ENCODE measurements at places on chromosomes 4 and X.

- DNase-seq: no peak
Measured at GRCh38 chr4:125681240-125681639, 366.5 kb downstream of the FAT4 start.

DNA sequence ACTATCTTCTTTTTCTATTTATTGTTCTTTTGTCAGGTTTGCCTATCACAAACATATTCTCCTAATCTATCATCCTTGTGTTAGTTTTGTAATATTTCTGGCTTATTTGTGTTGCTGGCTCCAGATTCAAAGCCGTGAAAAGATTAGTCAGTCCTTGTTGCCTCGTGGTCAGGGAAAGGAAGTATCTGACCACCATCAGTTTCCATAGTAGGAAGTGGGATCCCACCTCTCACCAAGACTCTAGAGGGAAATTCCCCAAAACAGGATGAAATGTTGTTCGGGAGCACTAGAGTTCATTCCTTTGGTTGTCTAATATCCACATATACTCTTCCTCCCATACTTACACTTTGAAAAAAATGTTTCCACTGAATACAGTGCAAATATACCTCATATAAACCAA, 131.0 kb upstream of the HUWE1 start:
- DNase-seq: no peak

GRCh38 chr4:8270912-8271815, 1.6 kb downstream of the HTRA3 start:
- DNase-seq: no peak

DNA sequence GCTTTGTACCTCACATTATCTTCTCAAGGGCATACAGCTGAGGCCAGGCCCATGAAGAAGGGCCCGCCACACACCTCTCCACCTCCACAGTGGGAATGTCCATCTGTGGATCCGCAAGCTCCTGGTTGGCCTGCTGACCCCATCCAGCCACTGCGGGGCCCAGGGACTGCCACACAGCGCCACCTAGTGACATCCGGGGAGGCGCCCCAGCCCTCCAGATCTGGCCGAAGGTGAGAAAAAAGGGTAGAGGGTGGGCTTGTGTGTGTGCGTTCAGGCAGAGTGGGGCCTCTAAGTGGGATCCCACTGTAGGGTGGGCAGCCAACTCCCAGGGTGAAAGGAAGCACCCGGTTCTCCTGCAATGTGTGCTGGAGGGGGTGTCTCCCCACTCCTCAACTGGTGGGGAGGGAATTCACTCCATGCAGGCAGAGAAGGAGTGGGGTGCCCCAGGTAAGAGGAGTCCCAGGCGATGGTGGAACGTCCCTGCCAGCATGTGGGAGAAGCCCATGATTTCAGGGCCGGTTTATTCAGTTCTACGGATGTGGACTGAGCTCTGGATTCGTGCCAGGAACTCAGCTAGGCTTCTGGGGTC, 117.3 kb downstream of the ENPP6 start:
- DNase-seq: no peak

DNA sequence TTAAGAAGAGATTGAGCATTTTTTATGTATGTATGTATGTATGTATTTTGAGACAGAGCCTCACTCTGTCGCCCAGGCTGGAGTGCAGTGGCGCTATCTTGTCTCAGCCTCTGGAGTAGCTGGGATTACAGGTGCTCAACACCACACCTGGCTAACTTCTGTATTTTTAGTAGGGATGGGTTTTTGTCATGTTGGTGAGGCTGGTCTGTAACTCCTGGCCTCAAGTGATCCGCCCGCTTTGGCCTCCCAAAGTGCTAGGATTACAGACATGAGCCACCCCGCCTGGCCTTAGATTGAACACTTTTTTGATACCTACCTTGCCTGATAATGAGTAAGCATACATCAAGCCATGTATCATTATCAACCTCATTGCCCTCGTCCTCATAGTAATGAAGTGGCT, 2.7 kb downstream of the N4BP2 start:
- DNase-seq: peak; percentile 16

- DNase-seq: peak; percentile 32
Measured at GRCh38 chrX:8748855-8749254, 16.9 kb upstream of the ANOS1 start.

DNA sequence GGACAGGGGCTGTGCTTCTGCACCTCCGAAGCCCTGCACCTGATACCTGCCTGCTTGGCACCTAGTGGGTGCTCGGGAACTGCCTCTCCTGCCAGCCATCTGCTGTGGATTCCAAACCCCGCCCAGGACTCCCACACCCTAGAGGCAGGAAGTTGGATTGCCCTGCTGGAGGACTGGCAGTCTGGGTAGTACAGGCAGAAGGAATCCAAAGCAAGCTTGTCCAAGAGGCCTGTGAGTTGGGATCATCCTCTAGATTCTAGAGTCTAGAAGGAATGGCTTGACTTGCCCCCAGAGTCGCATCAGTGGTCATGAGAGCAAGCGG, 64.6 kb upstream of the MTM1 start:
- no peak for DNase-seq

- no peak for DNase-seq
Measured at GRCh38 chr4:107586371-107586770, 133.7 kb downstream of the PAPSS1 start.

- DNase-seq: no peak
Measured at GRCh38 chr4:66014146-66014765, 344.0 kb upstream of the EPHA5 start.

GRCh38 chrX:46324166-46324565, 221.1 kb downstream of the ZNF674 start:
- DNase-seq: no peak

- DNase-seq: no peak
Measured at GRCh38 chrX:134963041-134963440, 27.8 kb upstream of the SMIM10 start.

DNA sequence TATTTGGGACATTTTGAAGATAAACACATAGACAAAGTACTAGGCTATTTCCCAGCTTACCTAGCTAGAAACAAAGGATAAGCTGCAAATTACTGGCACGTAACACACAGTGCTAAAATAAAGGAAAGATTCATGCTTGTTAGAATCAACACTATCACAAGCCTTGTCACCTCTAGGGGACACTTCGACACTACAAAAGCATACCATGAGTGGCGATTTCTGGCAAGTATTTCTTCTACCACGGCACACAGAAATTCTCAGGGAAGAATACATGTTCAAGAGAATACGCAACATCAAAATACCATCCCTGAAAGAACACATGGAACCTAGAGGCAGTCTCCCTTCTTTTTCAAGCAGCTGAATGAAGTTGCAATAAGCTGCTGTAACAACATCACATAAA, 5.1 kb downstream of the MECP2 start:
- no peak for DNase-seq

DNA sequence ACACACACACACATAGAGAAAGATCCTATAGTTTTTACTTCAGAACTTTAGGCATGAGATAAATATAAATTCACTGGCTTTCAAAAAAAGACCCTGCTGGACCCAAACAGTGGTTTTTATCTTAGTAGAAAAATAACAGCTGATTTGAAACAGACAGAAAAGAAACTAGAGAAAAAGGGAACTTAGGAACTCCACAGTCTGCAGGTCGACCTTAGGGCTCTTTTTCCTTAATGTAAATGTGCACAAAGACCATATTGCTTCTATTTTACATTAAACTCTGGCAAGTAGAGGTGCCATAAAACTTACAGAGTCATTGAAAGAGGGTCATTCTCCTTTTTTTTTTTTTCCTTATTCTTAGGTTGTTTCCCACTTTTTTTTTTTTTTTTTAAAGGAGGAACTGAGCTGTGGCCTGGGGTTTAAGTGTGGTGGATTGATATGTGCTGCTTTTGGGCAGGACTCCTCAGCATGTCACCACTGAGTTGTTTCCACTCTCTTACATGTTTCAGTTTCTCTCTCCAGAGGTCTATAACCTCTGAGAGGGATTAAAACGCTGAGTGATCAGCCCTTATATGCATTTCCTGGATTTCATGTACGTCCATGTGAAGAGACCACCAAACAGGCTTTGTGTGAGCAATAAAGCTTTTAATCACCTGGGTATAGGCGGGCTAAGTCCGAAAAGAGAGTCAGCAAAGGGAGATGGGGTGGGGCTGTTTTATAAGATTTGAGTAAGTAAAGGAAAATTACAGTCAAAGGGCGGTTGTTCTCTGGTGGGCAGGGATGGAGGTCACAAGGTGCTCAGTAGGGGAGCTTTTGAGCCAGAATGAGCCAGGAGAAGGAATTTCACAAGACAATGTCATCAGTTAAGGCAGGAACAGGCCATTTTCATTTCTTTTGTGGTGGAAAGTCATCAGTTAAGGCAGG, 70.8 kb upstream of the PACRGL start:
- no peak for DNase-seq

DNA sequence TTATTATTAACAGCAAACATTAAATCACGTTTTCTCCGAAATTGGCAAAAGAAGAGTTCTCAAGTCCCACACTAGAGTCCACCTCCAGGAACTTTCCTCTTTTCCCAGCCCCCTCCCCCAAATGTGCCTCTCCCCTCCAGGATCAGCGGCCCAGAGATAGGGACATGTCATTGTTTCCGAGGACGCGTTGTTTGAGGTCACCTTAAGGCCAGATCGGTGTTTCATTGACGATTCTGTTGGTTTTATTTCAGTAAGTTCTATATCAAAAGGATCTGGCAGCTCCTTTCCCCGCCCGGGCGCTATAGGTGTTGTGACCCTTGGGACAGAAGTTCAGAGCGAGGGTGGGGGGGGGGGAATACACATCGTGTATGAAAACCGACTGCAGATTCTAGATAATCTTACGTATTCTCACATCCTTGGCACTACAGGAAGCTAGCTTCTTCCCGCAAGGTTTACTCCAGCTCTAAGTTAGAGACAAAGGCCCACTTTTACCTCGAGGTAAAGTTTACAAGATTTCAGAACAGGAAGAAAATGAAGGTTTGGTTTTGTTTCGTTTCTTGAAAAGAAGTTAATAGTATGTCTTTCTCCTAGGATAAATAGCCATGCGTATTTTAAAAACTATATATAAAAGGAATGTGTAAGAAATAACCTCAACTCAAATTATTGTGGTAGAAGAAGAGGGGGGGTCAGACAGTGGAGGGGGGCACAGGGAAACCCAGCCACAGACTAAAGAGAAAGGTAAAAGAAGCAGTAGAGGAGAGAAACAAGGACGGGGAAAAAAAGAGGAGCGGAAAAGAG, 739 bp upstream of the MSX1 start:
- peak; percentile 41 for DNase-seq

- DNase-seq: no peak
Measured at GRCh38 chrX:109252789-109253188, 229.1 kb downstream of the GUCY2F start.

DNA sequence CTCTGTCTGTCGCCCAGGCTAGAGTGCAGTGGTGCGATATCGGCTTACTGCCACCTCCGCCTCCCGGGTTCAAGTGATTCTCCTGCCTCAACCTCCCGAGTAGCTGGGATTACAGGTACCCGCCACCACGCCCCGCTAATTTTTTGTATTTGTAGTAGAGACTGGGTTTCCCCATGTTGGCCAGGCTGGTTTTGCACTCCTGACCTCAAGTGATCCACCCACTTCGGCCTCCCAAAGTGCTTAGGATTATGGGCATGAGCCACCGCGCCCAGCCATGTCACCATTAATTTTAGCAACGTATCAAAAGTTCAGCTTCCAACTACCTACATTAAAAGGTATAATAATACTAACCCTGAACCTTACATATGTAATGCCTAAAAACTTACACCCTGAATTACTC, 940 bp upstream of the UTP3 start:
- DNase-seq: no peak

DNA sequence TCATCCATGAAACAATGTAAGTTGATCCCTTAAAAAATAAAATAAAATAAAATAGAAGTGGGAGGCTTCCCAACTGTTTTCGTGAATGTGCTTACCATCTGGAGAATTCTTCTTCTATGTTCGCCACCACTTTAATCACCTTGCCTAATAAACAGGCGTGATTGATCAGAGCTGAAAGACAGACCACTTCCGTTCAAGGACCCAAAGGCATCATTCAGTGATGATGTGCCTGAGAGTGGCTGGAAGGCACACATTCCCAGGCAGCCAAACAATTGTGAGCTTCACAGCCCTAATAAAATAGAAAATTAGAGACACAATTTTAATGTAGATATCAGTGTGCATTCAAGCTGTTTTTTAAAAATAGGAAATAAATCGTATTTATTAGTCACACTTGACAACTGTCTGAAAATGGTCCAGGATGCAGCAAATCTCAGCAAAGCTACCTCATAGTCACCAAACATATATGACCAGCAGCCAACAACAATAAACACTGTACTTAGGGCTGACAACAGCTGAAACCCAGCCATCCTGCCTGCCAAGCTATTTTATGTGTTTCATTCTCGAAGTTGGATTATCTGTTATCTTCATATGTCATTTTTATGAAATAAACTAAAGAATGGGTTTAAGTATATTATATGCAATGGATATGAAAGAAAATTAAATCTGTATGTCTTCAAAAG, 163.2 kb upstream of the FAM9B start:
- no peak for DNase-seq

GRCh38 chr4:68401231-68401630, 46.0 kb upstream of the TMPRSS11E start:
- DNase-seq: no peak

- DNase-seq: no peak
Measured at GRCh38 chr4:14827111-14827510, 175.2 kb upstream of the CPEB2 start.
